ENCODE measurements at places on chromosomes 4 and X.

DNA sequence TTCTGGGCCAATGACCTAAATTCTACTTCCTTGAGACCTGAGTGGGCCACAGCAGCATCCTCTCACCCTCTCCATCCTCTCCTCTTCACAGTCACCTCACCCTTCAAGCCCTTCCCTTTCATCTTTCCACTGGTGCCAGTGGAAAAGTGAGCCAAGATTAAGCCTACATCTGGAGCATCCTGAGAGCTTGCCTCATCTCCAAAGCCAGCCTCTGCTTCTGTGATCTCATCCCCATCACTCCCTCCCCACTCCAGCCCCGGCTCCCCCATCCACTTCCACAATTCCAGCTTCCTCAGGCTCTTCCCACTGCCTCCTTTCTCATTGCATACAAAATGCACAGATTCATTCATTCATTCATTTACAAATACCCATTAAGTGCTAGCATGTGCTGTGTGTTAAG lies 10.1 kb upstream of the RASL11B start:
- no peak for DNase-seq

- peak; percentile 70 for DNase-seq
These were observed 367.0 kb downstream of the BCOR start for GRCh38 chrX:39730662-39731329.

DNA sequence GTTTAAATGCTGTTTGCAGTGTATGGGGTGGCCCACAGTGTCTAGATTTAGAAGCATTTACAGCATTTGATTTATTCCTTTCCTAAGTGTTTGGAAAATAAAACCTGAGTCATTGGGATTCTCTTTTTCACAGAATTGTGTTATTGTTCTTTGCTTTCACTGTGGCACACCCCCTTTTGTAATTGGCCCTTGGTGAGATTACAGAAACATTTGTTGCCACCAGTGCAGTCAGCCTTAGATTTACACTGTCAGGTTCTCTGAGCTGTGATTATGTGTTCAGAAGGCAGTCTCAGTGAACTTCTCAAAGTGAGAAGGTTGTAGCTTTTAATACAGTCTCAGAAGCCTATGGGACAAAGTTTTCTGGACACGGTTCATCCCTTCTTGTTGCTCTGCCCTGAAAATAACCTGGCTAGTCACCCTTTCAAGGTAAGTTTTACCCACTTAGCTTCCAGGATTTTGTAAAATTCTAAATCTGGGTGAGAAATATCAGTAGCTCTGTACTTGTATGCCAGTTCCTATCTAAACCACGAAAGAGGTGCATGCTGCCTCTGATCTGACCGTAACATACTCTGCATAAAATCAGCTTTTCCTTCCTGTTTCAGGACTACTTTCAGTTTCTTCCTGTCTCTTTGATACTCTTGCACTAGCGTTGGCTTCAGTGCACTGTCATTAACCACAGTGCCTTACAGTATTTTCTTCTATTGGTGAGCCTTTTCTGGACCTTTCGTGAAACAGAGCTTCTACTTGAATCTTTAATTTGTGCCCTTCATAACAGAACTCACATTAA lies 12.6 kb downstream of the RUFY3 start:
- DNase-seq: no peak

DNA sequence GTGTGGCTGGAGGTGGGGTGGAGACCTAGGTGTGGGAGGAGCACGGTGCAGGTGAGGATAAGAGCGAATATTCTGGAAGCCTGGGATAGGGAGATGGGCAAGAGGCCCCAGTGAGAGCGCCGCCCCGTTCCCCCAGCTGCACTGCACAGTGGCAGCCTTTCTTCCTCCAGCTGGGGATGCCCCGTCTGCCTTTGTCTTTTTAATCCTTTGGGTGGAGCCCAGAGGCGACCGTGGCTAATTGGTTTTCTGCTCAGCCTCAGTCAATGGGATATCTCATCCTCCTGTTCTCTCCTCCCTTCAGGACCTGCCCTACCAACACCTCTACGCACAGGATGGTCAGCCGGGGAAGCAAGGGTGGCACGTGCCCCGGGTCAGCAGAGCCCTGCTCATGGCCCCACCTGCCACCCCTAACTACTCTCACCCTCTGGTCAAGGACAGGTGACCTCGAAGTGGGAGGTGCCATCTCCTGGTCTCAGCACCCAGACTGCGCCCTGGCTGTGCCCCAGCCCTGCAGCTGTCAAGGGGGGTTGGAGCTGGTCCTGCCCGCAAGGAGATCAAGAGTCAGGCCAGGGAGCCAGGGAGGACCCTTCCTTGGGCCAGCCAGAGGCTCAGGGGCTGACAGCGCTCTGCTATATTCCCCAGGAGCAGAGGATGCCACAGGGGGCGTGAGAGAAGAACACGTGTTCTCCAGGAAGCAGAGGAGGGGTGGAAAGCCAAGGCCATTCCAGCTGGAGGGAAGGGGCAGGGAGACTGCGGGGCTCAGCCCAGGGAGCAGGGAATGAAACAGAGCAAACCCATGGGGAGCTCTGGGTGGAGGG lies 64.0 kb downstream of the ADRA2C start:
- peak; percentile 81 for DNase-seq

- DNase-seq: no peak
These were observed 367.5 kb downstream of the PRDM5 start for GRCh38 chr4:120555058-120555457.

- DNase-seq: peak; percentile 88
These were observed at the start of gene CXXC4 for GRCh38 chr4:104494822-104495559. CXXC4 (minus strand) TSS chr4:104494894; CDS start chr4:104491802, 3,092 bp downstream.

GRCh38 chr4:94559351-94559806 lies 107.6 kb downstream of the PDLIM5 start:
- no peak for DNase-seq

DNA sequence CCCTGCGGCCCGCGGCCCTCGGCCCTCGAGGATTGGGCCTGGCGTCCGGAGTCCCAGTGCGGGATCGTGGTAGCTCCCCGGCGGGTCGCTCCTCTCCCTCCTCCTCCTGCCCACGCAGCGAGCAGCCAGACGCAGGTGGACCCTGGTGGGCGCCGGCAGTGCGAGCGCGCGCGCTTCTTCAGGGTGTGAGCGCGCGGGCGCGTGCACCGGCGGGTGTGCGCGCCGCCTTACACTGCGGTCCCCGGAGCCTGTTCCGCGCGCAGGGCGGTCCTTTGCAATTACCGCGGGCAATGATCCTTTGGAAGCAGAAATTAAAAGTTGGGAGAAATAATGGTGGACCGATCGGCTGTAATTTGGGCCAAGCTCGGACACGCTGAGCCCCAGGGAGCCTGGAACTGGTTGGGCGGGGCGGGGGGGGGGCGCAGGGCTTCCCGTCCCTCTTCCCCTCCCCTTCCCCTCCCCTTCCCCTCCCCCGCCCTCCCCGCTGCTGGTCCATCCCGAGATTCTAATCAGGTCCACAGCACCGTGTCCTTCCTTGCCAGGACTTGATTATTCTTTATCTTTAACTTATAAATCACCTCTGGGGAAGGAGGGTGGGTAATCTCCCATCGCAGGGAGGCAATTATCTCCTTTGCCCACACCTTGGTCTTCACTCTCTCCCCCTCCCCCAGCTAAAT lies 1.6 kb upstream of the NKX1-1 start:
- peak; percentile 55 for DNase-seq

GRCh38 chrX:13232484-13232883 lies 87.4 kb downstream of the ATXN3L start:
- DNase-seq: no peak

- DNase-seq: no peak
These were observed 85.1 kb upstream of the AP1S2 start for GRCh38 chrX:15939737-15940136.

GRCh38 chr4:82899374-82900065 lies 1.0 kb upstream of the THAP9 start:
- DNase-seq: no peak

GRCh38 chr4:151581570-151581969 lies 172.6 kb downstream of the FHIP1A start:
- DNase-seq: no peak

- DNase-seq: no peak
These were observed 178.9 kb downstream of the CENPC start for GRCh38 chr4:67366311-67366861.

DNA sequence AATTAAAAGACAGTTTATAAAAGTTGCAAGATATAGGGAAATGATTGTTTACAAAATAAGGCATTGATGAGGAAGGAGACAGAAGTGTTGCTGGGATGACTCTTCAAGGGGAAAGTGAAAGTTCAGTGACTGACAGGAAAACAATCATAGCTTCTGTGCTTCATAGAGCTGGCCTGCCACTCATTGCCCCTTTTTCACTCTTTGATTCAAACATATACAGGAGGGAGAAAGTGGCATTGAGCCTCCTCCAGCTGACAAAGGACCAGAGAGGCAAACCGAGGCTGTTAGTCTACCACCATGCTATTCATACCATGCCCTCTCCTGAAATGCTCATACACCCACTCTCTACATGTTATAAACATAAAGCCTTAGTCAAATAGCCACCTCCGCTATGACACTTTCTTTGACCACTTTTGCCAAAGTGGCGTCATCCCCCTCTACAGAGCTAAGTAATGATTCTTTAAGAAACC lies 79.2 kb upstream of the ATOH1 start:
- no peak for DNase-seq

DNA sequence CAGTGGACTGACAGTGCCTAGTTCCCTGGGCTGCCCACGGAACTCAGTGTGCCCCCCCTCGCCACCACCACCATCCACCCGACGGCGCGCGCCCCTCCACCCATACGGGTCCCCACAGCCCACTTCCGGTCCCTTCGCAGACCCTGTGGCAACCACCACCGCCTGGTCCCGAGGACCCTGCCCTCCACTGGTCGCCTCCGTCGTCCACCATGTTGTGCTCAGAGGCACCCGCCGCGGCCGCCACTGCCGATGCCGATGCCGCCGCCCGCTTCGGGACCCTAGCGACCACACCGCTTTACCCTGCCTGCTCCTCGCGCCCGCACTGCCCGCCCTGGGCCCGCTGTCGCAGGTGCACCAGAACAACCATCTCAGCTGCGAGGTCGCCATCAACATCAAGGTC lies 66.5 kb upstream of the LANCL3 start:
- no peak for DNase-seq

GRCh38 chr4:52750819-52751486 lies at the start of gene ERVMER34-1:
ERVMER34-1 (minus strand) TSS chr4:52751425; CDS start chr4:52745520, 5,905 bp downstream.
- peak; percentile 42 for DNase-seq

DNA sequence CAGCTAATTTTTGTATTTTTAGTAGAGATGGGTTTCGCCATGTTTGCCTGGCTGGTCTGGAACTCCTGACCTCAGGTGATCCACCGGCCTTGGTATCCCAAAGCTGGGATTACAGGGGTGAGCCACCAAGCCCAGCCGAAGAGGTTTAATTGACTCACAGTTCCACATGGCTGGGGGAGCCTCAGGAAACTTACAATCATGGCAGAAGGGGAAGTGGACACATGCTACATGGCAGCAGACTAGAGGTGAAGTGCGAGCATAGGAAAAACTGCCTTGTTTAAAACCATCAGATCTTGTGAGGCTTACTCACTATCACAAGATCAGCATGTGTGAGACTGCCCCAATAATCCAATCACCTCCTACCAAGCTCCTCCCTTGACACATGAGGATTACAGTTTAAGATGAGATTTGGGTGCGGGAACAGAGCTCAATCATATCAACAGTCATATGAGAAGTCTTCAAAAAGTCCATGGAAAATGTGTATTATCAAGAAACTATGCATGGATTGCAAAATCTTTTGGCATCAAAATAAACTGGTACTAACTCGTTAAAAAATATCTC lies 25.8 kb upstream of the RPL39 start:
- peak; percentile 25 for DNase-seq

DNA sequence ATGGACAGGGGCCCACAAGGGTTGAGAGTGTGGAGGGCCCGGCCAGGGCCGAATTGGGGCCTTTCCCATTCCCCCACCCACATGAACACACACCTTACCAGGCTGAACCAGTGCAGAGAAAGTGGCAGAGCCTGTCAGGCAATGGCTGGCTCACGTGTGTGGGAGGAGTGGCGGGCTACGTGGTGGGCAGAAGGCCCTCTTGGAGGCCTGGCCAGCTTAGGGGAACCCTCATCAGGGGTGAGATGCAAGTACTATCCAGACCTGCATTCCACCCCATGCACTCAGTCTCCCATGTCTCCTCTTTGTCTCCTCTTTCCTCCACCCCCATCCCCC lies 965 bp downstream of the TCEAL4 start:
- DNase-seq: no peak

DNA sequence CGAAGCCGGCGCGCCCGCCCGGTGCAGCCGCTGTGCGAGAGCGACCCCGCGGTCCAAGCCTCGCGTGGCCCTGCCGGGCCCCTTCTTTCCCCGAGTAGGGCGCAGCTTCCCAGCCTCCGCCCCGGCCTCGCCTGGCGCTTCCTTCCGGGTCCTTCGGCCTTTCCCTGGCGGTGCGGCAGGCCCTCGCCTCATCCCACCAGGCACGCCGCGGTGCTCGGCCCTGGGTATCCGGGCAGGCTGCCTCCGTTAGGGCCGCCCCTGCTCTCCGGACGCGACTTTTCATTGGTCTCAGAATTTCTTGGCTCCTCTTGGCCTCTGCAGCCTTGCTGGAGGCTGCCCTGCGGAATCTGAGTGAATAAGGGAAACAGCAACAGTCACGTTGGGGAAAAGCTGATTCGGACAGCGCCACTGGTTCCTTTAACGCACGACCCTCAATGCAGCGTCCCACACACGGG lies 429 bp downstream of the UVSSA start:
- DNase-seq: peak; percentile 85

DNA sequence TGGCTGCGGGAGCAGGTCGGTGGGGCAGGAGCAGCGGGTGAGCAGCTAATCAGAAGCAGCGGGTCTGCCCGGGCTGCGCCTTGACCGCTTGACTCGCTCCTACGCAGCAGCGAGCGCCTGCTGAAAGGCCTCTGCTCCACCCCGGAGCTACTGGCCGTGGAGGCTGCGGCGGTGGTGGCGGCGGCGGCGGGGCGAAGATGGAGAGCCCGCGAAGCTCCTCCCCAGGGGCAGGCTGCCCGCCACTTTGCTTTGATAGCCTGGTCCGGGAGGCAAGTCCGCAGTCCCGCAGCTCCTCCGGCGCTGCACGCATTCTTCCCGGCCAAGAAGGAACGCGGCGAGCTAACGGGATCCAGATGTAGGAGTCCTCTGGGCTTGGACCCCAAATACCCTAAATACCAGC lies 36.7 kb downstream of the PJA1 start:
- DNase-seq: no peak

DNA sequence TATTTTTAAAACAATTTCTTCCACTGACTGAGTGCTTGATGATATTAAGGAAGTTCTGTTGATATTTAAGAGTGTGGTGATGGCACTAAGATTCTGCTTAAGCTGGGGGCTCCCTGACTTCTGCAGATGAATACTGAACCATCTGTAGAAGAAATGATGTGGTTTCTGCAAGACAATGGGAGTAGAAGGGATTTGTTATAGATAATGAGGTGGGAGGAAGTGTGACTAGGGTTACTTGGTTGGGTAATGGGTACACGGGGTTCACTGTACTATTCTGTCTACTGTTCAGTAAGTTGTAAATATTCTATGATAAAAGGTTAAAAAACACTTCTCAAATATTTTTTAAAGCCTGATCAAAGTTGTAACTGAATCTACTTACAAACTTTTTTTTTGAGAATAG lies 60.9 kb upstream of the TXK start:
- DNase-seq: no peak

DNA sequence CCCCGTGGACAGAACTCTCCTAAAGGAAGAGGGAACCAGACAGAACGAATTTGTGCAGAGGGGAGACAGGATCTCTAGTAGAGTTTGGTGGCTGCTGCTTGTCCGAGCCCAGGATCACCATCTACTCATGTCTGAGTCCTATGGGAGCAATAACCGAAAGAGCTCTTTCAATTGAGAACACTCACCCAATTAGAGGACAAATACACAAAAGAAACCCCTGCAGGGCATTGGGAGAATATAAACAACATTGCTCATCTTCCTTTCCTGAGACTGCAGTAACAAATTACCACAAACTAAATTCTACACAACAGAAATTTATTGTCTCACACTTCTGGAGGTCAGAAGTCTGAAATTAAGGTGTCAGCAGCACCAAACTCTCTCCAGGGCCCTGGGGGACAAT lies 65.6 kb downstream of the SPINK2 start:
- DNase-seq: no peak

GRCh38 chrX:136847874-136848273 lies 32.7 kb downstream of the RBMX start:
- DNase-seq: no peak

All from D341Med (cell line).